ENCODE measurements at places on chromosomes 3 and 15.

DNA sequence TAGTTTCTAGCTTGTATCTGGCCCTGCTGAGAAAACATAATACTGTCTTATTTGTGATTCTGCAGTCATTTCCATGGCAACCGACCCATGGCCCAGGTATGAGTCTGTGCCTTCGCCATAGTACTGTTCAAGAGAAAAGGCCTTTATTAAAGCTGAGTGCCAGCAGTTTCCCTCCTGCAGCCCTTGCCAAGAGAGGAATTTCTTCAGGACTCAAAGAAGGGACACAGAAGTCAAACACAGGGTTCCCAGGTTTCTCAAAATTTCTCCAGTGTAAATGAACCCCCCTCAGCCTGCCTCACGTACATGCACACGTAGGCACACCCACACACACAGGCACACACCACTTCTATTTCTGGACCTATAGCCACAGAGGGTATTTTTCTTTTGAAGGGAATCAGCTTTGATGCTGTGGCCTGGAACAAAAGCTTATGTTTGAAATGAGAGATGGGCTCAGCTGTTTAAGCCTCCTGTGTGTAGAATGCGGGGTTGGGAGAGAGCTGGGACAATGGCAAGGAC is 269.2 kb downstream of the PDCD6IP start:
- DNase-seq = no peak

GRCh38 chr3:184155644-184156521 is 706 bp downstream of the DVL3 start:
- peak; percentile 63 for DNase-seq

GRCh38 chr3:22859618-22860017 is 343.5 kb upstream of the UBE2E2 start:
- DNase-seq = no peak

GRCh38 chr3:90035643-90036042 is 928.2 kb downstream of the EPHA3 start:
- DNase-seq = no peak

GRCh38 chr3:55185380-55185779 is 257.5 kb upstream of the LRTM1 start:
- no peak for DNase-seq

- DNase-seq = no peak
These were observed 231.2 kb downstream of the IL5RA start for GRCh38 chr3:2879023-2879422.

- no peak for DNase-seq
These were observed 95.3 kb downstream of the TMCO5A start for GRCh38 chr15:38029736-38030135.

- DNase-seq = no peak
These were observed 55.1 kb upstream of the TRA2B start for GRCh38 chr3:185992831-185993374.

- no peak for DNase-seq
These were observed 213.4 kb upstream of the TBL1XR1 start for GRCh38 chr3:177410730-177411129.

- peak; percentile 54 for DNase-seq
These were observed 466 bp downstream of the NFKBIZ start for GRCh38 chr3:101849714-101850245.

GRCh38 chr15:31932576-31932975 is 97.7 kb upstream of the CHRNA7 start:
- no peak for DNase-seq

GRCh38 chr3:79587150-79587549 is 180.6 kb downstream of the ROBO1 start:
- no peak for DNase-seq

DNA sequence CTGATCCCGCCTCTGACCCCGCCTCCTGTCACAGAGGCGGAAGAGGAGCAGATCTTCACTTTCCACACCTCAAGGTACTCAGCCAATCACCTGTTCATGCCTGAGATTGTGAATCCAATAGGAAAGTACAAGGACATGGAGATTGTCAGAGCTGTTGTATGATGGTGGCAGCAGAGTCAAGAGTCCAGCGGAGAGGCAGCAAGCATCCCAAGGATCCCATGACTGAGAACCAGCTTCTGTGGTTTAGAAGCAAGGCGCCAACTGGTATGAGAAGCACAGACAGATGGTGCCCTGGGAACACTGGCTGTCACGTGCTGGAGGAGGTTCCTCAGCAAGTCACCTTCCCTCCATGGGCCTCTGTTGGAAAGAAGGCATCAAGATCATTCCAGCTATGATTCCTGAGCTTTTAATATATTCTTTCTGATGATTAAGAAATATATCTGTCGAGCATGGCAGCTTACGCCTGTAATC is 93.9 kb downstream of the CPN2 start:
- DNase-seq = no peak

- DNase-seq = no peak
These were observed 90.7 kb downstream of the FILIP1L start for GRCh38 chr3:100023595-100023994.

GRCh38 chr3:127821394-127821793 is 921 bp downstream of the MGLL start:
- DNase-seq = no peak

- DNase-seq = no peak
These were observed 11.6 kb downstream of the RPL15 start for GRCh38 chr3:23928524-23928923.

- no peak for DNase-seq
These were observed 41.5 kb upstream of the PSMD6 start for GRCh38 chr3:64064804-64065203.

GRCh38 chr3:11155341-11156025 is 1.2 kb downstream of the HRH1 start:
- peak; percentile 82 for DNase-seq

DNA sequence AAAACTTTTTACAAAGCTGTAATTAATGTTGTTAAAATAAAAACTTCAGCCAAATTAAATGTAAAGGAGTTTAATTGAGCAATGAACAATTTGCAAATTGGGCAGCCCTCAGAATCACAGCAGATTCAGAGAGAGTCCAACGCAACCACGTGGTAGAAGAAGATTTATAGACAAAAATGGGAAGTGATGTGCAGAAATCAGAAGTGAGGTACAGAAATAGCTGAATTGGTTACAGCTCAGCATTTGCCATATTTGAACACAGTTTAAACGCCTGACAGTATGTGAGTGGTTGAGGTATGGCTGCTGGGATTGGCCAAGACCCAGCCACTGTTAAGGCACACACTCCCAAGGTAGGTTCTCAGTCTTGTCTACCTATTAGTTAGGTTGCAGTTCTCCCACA is 14.4 kb upstream of the PLA2G4D start:
- DNase-seq = no peak

DNA sequence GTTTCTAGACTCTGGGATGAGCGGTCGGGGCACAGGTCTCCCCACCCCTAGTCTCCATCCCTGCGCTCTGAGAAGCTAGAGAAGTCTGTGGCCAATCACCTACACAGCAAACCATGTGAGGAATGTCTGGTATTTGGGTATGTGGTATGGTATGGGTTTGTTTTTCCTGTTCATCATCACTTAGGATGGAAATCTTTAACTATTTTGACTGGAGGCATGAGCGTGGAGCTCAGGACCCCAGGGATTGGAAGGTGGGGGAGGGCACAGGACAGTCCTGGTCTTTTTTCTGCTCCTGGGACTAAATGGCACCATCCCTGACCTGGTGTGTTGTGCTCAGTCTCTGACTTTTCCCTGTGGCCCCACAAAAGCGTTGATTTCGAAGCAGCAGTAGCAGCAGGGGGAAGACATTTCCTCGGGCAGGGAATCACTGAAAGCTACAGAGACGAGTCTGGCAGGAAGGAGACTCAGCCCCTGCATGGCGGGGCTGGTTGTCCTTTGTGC is 191.7 kb upstream of the TPM1 start:
- DNase-seq = peak; percentile 42

- DNase-seq = no peak
These were observed 319 bp downstream of the LNP1 start for GRCh38 chr3:100401674-100402041.

DNA sequence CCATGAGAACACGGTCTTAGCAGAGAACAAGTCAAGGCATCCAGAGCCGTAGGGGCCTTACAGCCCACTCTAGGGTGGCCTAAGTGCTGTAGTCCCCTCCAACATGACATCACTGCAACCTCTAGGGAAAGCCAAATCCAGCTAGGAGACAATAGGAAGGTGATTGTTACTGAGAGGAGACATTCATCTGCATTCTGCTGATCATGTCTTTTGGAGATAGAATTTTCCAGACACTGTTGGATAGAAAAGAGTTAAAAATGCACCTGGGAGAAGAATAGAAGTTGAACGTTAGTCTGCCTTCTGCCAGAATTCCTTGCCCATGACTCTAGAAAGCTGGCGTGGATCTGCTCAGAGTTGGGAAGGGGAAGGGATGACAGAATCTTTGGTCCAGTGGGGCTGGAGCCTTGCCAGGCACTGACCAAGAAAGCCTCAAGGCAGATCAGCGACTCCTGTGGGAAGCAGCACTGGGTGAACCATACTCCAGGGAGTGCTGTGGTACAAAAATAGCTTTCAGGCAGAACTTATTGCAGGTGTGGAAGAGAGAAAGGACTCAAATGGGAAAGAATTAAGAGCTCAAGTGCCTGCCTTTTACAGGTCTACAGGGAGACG is 44.8 kb upstream of the RAF1 start:
- no peak for DNase-seq

DNA sequence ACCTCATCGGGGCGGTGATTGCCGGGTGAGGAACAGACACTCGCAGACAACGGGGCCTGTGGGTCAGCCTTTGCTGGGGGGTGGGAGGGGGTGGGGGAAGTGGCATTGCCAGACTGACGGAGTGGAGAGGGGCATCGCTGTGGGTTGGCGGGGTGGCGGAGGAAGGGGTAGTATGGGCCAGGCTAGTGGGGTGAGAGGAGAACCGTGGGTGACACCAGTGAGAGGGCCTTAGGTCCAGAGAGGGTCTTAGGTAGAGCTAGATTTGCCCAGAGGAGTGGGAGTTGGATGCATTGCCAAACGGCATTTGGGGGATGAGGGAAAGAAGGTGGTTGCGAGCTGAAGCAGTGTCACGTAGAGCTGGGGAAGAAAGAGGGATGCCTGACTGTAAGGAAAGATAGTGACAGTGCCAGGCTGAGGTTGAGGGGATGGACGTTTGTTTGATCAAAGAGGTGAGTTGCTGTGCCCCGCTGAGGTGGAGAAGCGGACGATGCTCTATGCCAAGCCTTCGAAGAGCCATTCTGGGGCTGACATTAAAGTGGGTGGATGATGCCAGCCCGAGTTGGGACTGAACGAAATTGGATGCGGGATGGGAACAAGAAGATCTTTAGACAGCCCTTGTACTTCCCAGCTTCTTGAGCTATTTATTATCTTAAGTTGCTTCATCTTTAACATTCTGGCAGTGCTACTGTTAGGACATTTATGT is 572 bp downstream of the DNAJB11 start:
- no peak for DNase-seq

GRCh38 chr3:187013159-187013716 is 82.9 kb downstream of the ST6GAL1 start:
- no peak for DNase-seq

DNA sequence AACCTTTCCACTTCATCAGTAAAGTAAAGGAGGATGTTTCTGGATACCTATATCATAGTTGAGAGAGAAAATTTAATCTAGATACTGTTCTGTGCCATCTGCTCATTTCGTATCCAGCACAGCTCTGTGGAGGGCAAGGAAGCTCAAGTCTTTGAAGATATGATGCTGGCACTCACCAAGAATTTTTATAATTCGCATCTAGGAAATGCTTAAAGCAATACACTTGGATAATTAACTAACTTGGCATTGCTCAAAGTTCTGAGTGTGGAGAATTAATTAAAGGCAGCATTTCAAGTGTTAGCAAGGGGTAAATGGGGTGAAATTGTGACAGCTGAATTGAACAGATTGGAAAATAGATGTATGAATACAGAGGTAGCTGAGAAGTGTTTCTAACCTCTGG is 213.2 kb downstream of the KCNMB2 start:
- no peak for DNase-seq

DNA sequence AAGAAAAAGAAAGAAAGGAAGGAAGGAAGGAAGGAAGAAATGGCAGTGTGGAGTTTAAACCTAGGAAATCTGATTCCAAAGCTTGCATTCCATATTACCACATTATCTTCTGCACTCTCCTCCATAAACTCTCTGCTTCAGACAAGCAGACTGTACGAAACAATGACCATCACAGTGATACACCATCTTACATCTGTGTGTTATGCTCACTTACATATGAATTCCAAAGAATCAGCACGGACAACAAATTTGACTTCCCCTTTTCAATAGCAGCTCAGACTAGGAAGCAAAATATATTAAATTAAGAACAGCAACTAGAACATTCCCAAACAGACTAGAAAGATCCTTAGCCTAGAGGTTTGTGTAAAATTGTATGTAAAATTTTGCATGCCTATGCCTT is 18.0 kb upstream of the PPM1L start:
- DNase-seq = no peak

DNA sequence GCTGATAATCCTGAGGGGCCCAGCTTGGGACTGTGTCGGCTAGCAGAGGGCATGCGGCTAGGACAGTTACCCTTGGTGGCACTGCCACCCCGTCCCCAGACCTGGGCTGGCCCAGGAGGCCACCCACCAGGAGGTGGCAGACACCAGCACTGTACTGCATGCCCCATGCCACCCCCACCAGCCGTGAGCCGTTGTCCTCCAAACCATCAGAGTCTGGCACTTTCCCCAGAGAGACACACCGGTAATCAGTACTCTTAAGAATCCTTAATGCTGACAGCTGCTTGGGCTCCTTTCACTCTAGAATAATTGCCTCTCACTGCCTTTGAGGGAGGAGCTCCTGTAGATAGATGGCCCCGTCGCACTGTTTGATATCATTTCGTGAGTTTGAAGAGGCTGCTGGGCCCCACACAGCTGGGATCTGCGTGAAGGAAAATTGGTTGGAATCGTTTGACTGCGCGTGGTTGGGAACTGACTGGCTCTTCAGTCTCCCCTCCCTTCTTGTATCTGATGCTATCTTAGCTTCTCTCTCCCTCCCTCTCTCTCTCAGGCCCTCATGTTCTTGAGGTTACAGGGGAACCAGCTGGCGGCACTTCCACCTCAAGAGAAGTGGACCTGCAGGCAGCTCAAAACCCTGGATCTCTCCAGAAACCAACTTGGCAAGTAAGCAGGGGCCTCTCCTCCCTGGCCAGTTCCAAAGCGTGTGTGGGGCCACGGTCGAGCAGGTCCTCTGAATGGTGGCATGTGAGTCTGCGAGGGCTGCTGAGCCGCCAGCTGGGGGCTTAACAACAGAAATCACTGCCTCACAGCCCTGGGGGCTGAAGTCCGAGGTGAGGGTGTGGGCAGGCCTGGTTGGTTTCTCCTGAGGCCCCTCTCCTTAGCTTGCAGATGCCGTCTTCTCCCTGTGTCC is 94.9 kb downstream of the LRRK1 start:
- DNase-seq = no peak

- DNase-seq = no peak
These were observed 283.0 kb downstream of the UACA start for GRCh38 chr15:70480196-70480856.

- no peak for DNase-seq
These were observed 7.0 kb downstream of the SUCLG2 start for GRCh38 chr3:67647390-67647878.
